ENCODE measurements at places on chromosomes 12 and 14.

- no peak for DNase-seq
Measured at GRCh38 chr14:21098892-21099595, 589 bp upstream of the ZNF219 start.

GRCh38 chr14:67018720-67019119 is 170.5 kb upstream of the GARIN2 start:
- no peak for DNase-seq

DNA sequence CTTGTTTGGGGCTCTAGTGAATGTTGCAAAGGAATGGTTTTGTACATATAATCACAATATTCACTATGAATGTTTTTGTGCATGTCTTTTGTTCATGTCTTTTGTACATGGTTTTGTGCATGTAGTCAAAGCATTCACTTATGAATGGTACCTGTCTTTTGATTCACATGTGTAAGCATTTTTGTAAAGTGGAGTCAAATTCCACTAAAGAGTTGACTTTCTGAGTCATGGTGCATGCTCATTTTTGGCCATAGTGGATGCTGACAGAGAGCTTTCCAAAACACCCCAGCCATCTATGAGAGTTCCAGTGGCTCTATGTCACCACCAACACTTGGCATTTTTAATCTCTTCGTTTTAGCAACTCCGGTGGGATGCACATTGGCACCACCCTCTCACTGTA is 1185.9 kb upstream of the TMEM132C start:
- no peak for DNase-seq

GRCh38 chr12:13241833-13242488 is 45.4 kb downstream of the EMP1 start:
- DNase-seq, result no peak

- DNase-seq, result no peak
Measured at GRCh38 chr12:26268841-26269561, 73.6 kb downstream of the SSPN start.

GRCh38 chr12:61797266-61797665 is 462.9 kb upstream of the USP15 start:
- DNase-seq, result no peak

GRCh38 chr14:99194136-99194535 is 77.9 kb downstream of the BCL11B start:
- DNase-seq, result no peak

DNA sequence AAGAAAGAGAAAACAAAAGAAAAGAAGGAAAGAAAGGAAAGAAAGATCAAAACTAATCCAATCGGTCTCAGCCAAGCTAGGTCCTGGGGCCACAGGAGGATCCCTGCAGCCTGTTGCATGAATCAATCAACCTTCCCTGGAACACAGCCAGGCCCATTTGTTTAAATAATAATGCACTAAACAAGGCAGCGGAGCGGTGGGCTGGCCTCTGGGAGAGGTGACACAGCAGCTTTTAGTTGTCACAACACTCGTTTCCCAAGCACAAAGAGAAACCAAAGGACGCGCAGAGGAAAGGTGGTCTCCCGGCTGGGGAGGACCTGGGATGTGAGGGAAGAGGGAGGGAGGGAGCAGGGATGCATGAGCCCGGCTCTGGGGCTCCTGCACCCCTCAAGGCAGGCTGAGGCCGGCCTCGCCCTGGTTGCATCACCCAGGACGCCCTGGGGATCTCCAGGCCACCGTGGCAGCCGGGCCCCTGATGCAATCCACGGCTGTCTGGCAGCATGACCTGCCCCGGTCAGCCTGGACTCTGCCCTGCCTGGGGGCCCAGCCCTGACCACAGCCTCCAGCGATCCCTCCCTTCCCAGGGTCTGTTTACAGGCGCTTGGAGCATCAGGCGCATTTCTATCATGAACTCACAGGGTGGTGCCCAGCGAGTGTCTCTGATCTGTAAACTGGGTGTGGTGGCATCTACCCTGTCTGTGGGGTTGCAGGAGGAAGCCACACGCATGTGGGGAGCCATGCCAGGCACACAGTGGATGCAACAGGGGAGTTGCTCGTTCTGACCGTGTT is 32.5 kb downstream of the MMP17 start:
- DNase-seq, result peak; percentile 68

- DNase-seq, result no peak
Measured at GRCh38 chr14:56185992-56186391, 67.8 kb downstream of the PELI2 start.

DNA sequence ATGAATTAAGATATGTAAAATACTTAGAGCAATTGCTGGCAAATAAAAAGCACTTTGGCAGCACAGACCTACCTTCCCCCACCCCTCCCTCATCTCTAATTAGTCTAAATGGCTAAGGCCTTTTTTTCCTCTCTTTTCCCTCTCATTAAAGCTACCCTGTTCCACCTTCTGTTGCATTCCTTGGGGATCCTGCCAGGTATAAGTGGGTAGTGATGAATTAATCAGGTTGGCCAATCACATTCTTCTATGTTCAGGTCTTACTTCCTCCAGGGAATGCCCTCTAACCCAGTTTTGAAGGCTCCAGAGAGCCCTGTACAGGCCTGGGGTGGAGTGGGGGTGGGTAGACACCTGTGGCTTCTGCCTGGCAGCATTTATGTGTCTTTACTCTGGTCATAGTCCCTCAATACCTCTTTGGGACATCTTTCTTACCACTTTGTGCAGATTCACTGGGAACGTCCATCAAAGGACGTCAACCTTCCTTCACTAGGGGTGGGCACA is 28.4 kb downstream of the HSPB8 start:
- no peak for DNase-seq
